ENCODE measurements at places on chromosomes 6 and 20.

DNA sequence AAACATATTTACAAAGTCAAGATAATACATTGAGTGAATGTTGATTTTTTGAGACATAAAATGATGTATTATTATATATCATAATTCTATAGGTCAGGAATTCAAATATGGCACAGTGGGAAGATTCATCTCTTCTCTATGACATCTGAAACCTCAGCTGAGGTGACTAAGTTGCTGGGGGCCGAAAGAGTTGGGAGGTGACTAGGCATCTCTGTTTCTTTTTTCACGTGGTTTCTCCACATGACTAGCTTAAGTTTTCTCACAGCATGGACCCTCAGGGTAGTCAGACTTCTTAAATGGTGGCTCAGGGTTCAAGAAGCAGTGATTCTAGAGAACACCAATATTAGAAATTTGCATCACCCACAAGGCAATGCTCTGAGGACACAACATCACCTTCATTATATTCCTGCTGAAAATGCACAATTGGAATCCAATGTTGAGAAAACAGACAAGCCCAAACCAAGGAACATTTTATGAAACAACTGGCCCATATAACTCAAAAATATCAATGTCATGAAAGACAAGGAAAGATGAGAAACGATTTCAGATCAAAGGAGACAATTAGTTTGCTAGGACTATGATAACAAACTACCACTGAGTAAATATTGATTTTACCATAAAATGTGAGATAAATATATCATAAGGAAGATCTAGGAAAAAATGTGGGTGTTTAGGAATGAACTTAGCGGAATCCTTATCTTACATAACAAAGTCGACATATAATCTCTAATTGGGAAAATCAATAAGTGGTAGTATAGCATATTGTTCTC lies 273.3 kb upstream of the IRAK1BP1 start:
- DNase-seq: no peak

DNA sequence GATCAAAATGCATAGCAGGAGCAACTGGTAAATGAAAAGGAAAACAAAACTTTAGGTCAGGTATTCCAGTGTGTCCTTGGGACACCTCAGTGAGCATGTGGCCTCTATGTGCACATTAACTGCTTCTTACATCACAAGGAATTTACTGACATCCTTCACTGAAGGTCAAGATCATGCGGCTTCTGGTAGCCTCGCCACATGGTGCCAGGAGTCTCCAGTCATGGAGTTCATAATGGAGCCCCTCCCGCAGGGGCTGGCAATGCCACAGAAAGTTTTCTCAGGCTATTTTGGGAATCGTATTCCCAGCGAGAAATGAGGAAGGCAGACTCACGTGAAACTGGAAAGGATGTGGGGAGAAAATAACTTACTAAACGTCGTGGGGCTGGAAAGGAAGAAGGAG lies 19.7 kb upstream of the SLC22A3 start:
- DNase-seq: no peak

- no peak for DNase-seq
Measured at GRCh38 chr20:48926821-48927220, 5.3 kb downstream of the ARFGEF2 start.

DNA sequence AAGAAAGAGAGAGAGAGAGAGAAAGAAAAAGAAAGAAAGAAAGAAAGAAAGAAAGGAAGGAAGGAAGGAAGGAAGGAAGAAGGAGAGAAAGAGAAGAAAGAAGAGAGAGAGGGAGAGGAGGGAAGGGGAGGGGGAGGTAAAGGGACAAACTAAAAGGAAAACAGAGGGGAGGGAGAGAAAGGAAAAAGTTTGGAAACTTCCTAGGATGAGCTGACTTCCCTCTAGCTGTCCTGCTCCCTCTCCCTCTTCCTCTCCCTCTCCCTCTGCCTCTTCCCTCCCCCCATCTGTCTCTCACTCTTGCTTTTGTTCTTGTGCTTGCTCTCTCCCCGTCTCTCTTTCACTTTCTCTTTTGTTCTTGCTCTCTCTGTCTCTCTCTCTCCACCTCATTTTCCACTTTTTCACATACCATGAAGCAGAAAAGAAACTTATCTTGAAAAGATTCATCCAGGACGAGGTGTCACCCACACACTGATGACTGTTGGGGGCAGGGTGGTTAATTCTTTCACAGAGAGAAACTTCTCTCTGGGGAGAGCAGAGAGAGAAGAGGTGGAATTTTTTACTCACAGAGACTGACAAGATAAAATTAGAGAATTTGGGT lies 56.4 kb upstream of the DUSP22 start:
- DNase-seq: peak; percentile 33

GRCh38 chr6:54194067-54194466 lies 82.8 kb downstream of the MLIP start:
- no peak for DNase-seq

- no peak for DNase-seq
Measured at GRCh38 chr6:96913621-96914020, 10.9 kb upstream of the KLHL32 start.

DNA sequence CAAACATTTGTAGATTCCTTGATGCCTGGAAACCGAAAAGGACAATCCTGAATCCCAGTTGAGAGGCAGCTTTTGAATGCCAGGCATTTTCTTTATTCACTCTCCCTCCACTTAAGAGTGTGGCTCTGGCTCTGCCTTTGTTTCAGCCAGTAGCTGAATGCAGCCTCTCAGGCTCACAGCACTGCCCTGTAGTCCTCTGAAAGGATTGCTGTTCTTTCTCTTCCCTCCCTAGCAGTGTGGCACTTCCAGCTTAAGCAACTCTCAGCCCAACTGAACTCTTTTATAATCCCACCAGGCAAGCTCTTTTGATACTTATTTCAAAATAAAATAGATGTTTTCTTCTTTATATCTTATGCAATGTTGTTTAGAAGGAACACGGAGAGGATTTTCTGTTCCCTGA lies 415.6 kb downstream of the GJA1 start:
- DNase-seq: no peak

DNA sequence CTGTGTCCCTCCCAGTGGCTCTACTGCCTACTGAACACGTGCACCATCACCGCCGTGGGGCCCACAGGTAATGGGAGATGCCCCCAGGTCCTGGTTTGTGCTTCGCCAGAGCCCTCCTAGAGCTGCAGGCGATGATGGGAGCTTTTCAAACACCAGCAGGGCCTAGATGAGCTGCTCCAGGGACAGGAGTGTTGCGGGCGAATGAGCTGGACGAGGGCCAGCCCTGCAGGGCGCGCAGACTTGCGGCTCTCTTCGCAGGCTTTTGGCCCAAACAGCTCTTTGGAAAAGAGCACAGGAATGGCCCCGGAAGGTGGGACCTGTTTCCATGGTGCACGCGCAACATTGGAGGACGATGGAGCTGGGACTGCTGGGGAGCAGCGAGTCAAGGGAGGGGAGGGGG lies 409.3 kb upstream of the SULF2 start:
- DNase-seq: no peak

- no peak for DNase-seq
Measured at GRCh38 chr6:116971959-116972358, 94.9 kb downstream of the RFX6 start.

DNA sequence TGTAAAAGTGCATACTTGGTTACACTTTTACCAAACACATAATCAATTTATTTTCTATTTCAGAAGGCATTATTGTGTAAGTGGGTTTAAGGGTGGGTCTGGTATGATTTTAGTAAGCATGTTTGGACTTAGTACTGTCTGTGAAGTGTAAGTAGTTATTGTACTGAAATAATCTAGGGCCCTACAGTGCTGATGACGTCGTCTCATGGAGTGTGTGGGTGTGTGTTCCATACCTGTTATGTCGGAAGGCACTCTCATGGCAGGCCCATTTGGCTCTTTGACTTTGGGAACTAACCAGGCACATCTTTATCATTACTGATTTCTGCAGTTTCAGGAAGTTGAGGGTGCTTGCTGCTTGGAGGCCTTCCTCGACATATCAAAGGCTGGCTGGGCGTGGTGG lies 155.1 kb downstream of the SASH1 start:
- no peak for DNase-seq

- DNase-seq: no peak
Measured at GRCh38 chr6:30167101-30167500, 3.8 kb downstream of the TRIM15 start.

DNA sequence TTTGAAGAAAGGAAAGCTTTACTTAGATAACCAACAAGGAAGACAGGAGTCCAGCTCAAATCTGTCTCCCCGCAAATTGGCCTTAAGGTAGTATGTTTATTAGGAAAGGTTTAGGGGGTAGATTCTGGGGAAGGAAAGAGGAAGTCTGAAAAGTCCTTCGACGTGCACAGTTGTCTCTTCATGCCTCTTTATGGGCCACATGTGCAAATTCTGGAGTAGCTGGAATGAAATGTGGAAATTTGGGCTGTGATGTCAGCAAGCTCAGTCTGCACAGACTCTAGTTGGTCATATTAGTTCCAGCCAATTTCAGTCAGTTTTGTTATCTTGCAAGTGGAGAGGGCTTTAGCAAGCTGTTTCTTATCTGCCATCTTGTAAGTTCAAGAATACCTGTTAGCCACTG lies 50.1 kb downstream of the NUP153 start:
- no peak for DNase-seq

DNA sequence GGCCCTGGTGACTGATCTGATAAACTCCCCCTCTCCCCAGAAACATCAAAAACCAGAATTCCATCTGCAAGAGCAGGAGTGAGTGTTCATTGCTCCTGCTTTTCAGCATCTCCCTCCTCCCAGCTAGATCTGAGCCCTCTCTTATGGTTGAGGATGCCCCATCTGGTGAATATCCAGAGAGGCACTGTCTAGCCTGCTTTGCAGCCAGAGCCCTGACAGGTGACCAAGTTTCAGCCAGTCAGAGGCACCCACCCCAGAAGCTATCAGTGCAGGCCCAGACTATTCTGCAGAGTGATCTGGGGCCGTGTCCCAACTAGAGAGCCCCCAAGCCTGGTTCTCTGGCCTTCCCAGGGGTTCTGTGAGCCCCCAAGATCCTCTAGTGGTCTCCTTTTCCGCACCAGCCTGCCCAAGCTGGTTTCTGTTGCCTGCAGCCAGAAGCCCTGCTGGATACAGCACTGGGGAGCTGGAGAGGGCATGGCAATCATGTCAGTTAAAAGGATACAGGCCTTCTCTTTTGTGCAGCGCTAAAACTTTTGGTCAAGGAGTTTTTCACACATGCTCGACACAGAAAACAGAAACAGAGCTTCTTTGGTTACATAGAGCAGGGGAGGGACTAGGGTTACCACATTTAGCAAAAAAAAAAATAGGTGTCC lies 6.6 kb upstream of the BMP7 start:
- DNase-seq: no peak

DNA sequence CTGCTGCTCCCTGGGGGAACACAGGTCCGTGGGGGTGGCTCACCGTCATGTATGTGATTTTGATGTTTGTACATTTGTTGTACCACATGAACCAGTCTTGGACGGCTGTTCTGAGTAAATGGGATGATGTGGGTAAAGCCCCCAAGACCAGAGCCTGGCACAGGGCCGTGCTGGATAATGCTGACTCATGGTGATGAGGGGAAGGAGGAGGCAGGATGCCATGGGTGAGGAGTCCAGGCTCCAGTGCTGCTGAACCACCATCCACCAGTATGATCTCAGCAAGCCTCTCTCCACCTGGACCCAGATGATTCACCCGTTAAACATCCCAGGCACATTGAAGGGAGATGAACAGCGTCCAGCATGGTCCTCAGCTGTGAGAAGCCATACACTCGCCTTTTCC lies 9.6 kb upstream of the APCDD1L start:
- no peak for DNase-seq

DNA sequence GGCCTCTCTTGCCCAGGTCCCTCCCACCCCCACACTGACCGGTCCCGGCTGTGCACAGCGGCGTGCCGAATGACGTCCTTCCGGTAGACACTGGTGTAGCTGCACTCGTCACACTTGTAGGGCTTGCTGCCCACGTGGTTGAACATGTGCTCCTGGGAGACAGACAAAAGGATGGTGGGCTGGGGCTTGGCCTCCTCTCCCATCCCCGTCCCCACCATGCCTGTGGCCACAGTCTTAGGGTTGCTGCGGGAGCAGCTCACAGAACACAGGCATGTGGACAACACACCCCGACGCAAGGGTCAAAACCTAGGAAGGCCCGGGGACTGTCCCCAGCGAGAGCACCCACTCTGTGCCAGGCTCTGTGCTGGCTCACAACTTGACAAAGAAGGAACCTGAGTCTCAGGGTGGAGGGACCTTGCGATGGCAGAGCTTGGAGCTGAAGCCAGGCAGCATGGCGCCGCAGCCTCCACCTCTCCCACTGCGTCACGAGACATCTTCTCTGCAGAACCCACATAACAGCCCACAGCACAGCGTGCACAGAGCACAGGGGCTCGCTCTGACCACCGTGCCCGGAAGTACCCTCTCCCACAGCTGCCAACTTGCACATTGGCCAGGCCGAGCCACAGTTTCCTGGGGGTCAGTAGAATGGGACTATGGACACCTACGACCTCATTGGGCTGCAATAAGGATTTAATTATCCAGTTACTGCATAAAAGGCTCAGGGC lies 9.8 kb downstream of the ZNF335 start:
- no peak for DNase-seq

GRCh38 chr20:36819659-36820058 lies 46.1 kb upstream of the DSN1 start:
- no peak for DNase-seq

- no peak for DNase-seq
Measured at GRCh38 chr6:116500969-116501433, 10.4 kb upstream of the CALHM5 start.

DNA sequence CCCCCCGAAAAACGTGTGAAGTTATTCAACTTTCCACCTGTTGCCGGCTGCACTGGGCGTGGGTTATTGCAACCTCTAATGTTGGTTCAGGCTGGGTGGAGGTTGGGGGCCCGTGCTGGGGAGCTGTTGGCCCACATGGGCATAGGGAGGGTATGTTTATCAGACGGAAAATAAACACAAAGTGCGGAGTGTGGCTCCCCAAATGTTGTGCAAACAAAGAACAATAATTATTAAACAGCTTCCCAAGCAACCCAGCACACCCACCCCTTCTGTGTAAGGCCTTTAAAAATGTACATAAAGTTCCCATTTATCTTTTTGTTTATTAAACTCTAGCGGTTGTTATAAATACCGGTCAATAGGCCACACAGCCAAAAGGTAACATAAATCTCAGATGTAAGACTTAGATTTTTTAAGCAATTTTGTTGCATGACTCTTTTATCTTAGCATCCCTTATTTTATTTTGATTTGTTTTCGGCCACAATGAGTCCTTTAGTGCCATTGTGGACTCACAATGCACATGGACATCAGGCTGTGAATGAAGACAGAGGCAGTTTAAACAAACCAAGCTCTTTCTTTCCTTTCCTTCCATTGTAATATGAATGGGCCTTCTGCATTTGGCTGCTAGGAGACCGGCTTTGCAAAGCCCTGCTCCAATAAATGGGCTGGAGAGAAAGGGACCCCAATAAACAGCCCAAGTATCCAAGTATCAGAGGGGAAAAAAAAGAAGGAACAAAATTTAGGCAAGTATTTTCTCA lies 6.9 kb upstream of the DLL1 start:
- DNase-seq: no peak

GRCh38 chr20:49775229-49775693 lies 37.4 kb upstream of the SLC9A8 start:
- DNase-seq: no peak

- no peak for DNase-seq
Measured at GRCh38 chr20:11522366-11522741, 395.3 kb upstream of the BTBD3 start.

DNA sequence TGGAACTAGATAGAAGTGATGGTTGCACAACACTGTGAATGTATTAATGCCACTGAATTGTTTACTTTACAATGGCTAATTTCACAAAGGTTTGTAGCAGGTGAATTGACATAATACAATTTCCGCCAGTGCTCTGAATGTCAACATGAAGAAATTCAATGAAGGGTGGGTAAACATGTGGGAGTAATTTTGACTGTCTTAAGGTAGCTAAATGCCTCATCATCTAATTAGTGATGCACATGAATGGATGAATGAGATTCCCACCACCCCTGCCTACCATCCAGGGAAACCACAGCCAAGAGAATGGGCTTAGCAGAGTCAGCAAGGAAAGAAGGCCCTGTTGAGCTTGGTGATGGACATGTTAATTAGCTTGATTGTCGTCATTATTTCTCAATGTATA lies 275.3 kb downstream of the ALDH8A1 start:
- DNase-seq: no peak
